ENCODE measurements at places on chromosomes 4 and X. TPM values are rescaled to one million over a fixed set of nuclear protein-coding genes. Genes with fewer than 3 reads are reported as not detected.

DNA sequence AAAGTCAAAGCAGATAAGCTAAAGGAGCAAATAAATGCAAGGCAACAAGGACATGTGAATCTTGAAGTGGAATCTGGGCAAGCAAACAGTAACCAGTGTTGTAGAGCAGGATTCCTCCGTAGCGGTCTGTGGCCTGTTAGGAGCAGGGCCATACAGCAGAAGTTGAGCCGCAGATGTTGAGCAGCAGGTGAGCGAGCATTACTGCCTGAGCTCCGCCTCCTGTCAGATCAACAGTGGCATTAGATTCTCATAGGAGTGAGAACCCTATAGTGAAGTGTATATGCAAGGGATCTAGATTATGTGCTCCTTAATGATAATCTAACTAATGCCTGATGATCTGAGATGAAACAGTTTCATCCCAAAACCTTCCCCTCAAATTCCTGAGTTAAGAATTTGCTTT is 550.7 kb downstream of the ADGRL3 start:
- no peak for ATAC-seq

DNA sequence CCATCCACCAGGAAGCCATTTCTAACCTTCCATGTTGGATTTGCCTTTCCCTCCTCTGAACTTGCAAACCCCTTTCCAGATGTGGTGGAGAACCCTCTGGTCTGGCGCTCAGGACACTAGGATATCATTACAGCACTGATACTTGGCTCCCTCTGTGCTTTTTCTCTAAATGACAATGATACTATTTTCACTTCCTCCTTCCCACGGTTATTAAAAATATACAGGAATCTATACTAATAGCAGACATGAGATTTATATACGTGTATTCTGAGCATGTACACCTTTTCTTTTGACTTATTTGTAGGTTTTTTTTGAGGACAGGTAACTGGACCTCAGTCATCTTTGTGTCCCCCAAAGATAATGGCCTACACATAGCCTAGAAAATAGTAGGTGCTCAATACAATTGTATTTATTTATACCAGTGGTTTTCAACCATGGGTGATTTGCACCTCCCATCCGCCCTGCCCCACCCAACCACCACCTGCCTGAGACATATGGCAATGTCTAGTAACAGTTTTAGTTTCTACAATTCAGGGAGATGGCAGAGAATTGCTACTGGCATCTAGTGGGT is 60.4 kb upstream of the PLAC8 start:
- no peak for ATAC-seq

Gene TEX13C
- not detected for total RNA-seq

DNA sequence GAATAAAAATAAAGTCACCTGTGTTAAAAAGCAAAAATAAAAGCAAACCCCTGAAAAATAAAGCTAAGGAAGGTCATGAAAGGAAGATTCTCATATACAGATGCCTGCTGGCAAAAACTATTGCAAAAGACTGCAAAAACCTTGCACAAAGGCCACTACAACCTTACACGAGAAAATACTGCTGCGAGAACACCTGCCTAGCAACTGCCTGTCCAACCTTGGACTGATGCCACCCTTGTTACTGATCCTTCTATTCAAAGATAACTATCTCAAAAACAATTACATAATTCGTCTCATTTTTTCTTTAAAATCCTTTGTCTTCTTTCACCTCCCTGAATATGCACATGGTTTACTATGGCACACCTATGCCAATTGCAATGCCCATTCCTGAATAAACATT is 49.6 kb downstream of the SLC2A9 start:
- ATAC-seq = no peak

- no peak for ATAC-seq
Observed at GRCh38 chrX:66110112-66110511, 53.9 kb upstream of the HEPH start.

GRCh38 chrX:63327788-63328187 is 23.3 kb downstream of the SPIN4 start:
- no peak for ATAC-seq

Gene DDX60
- total RNA-seq = 16.2 TPM

DNA sequence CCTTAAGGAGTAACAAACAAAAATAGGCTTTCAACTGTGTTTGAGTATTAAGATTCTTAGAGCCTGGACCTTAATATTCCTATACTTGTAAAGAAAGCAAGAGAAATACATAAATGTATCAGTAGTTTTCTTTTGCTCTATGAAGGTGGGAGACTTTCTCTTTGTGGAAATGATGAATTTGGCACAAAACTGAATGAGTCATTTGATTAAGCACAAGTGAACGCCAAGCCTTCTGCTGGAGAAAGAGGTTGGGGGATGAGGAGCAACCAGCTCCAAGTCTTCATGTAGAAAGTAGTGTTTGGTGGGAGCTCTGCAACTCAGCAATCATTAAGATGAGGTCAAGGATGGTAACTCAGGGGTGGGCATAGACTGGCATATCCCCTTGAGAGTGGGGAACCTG is 49.6 kb downstream of the MEPE start:
- no peak for ATAC-seq

Measured in gastroesophageal sphincter (tissue), 4 donors.